Tracheal epithelial cell (primary cell): ENCODE measurements at places on chromosomes 2 and 18. TPM values are rescaled to one million over a fixed set of nuclear protein-coding genes. Genes with fewer than 3 reads are reported as not detected.

SERPINB7 gene
- total RNA-seq = 35.4 and 53.0 TPM in 2 replicates

AGXT gene
- total RNA-seq = not detected in 2 replicates

KRTCAP3 gene
- 28.0 and 28.6 TPM in 2 replicates for total RNA-seq

CCBE1 gene
- total RNA-seq = 0.43 and 1.9 TPM in 2 replicates

STAT1 gene
- 36.9 and 57.8 TPM in 2 replicates for total RNA-seq
